Ecto neural progenitor cell (in vitro differentiated cells): ENCODE measurements at places on chromosomes 16 and 17.

DNA sequence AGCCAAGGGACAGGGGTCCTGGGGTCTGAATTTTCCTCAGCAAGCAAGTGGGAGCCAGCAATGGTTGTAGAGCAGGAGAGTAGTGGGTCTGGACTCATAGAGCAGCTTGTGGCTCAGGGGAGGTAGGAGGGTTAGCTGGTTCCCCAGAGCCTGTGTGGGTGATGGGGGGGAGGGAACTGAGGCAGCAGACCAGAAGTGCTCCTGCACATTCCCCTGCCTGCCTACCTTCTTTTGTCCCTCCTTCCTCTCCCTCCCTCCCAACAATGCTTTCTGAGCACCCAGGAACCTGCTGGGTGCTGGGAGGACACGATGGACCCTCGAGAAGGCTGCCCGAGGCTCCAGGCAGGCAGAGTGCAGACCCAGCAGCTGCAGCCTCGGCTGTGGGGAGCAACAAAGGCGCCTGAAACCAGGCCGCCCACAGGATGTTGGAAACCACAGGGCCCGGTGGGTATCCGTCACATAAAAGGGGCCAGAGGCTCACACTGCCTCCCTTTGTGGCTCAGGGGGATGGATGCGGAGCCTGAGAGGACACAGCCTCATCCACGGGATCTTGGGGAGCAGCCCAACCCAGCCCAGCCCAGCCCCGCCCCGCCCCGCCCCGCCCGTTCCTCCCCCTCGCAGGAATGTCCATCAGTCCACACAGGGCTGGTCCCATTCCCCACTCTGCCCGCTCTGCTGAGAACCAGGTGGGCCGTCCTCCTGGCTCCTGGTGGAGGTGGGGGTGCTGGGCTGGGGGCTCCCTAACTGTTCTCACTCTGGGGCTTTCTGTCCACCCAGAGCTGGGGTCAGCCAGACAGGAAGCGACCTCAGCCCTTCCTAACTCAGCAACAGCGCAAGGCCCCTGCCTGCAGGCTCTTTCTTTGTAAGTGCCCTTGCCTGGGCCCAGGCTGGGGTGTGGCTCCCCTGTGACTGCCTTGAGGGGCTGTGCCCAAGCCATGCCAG is 1.7 kb upstream of the NLRC3 start:
- DNase-seq, result no peak

DNA sequence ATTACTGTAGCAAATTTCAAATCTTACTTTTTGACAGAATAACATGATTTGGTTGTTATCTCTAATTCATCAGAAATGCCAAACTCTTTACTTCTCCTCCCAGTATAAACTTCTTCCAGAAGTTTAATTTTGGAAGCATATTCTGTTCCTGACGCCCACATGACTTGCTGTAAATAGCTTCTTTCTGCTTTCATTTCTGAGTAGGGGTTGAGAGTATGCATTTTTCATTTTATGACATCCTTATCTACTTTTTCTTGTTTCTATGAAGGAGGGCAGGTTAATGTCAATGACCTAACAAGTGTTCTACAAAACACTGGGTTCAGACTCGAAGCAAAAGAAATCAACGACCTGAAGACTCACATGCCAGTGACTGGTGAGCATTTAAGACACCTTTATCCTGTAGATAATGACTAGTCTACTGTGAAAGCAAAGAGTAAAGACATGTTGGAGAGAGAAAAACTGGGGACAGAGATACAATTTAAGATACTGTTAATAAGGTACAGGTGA is 36.5 kb upstream of the EFCAB3 start:
- no peak for DNase-seq

- DNase-seq, result no peak
Observed at GRCh38 chr17:34135841-34136240, 119.2 kb upstream of the CCL2 start.

GRCh38 chr16:85448557-85449190 is 164.4 kb upstream of the GSE1 start:
- no peak for DNase-seq

DNA sequence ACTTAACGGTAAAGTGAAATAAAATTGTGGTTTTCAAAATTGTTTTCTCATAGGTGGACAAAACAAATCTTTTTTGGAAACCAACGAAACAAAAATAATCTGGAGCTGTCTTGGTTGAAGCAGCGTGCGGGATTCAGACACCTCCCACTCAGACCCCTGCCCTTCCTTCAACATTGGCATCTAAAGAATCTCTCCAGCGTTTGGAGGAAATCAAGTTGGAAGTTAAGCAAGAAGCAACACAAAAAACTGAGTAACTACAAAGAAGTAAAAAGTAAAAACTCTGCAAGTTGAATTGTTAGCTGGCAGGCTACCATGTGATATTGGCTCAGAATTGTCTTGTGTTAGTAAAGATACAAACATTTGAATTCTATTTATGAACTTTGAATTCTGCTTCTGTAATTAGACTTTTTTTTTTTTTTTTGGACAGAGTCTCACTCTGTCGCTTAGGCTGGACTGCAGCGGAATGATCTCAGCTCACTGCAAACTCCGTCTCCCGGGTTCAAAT is 361.0 kb upstream of the PMFBP1 start:
- no peak for DNase-seq

- no peak for DNase-seq
Observed at GRCh38 chr16:29925105-29925756, 795 bp downstream of the KCTD13 start.

DNA sequence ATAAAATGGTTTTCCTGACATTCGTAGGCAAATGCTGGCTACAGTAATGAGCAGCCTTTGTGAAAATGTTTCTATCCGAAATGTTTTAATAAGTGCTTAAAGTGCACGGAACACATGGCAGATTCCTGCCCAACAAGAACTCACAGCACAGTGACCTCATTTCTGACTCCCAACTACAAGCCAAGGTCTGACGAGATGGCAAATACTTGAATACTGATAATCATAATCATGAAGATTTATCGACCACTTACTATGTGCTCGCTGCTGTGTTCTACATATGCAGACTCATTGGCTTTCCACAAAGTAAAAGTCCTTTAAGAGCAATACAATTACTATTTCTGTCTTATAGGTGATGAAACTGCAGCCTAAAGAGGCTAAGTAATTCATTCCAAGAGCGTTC is 238.1 kb upstream of the CDH5 start:
- no peak for DNase-seq

DNA sequence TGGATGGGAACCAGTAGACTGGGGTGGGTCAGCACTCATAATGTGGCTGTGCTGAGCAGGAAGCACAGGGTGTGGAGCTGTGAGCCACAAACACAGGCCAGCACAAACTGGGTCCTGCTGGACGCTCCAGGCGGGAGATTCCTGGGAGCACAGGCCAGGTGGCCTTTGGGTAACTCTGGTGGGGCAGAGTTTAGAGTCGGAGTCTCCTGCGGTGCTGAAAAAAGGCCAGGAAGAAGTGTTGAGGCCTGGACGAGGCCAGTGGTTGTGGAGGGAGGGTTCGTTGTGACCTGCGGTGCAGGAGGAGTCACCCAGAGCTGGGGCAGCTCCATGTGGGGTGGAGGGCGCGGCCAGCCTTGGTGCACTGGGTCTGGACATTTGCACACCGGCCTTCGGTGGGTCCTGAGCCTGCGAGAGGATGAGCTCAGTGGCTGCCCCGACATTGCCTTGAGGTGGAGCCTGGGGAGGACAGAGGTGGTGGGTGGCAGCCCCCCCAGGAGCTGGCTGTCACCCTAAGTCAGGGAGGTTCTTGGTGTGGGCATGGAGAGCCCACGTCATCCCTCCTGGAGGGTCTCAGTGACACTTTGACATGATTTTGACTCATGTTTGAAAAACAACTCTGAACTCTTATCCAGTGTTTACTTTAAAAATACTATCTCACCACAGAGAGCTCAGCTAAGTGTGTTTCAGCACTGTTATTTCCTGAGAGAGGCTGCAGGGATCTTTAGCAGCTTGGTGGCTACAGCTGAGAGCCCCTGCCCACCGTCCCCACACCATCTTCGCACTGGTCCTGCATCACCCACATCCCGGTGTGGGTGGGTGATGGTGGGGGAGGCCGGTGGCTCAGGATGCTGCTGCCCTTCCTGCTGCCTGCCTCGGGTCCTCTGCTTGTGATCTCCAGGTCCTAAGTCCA is 98.7 kb downstream of the NPIPB11 start:
- DNase-seq, result no peak

DNA sequence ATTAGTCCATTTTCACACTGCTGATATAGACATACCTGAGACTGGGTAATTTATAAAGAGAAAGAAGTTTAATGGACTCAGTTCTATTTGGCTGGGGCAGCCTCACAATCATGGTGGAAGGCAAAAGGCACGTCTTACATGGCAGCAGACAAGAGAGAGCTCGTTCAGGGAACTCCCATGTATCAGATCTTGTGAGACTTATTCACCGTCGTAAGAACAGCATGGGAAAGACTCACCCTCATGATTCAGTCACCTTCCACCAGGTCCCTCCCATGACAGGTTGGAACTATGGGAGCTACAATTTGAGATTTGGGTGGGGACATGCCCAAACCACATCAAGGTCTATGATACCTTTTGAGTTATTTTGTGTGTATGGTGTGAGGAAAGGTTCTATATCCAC is 66.9 kb downstream of the METRNL start:
- DNase-seq, result no peak

DNA sequence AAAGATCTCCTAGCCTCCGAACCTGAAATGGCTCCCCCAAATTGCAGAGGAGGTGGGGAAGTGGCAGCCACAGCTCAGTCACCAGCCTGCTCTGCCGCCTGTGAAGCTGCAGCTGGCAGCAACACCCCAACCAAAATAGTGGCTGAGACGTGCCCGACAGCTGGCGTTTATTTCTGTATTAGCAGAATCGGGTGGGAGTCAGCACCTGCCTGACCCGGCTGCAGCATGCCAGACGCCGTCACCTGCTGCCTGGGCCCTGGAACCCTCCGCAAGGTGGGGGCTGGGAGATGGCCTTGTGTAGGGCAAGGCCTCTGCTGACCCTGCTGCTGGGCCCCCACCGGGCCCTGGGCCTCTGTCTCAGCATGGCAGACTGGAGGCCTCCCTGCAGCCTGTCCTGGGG is 17.5 kb upstream of the PABPN1L start:
- no peak for DNase-seq

DNA sequence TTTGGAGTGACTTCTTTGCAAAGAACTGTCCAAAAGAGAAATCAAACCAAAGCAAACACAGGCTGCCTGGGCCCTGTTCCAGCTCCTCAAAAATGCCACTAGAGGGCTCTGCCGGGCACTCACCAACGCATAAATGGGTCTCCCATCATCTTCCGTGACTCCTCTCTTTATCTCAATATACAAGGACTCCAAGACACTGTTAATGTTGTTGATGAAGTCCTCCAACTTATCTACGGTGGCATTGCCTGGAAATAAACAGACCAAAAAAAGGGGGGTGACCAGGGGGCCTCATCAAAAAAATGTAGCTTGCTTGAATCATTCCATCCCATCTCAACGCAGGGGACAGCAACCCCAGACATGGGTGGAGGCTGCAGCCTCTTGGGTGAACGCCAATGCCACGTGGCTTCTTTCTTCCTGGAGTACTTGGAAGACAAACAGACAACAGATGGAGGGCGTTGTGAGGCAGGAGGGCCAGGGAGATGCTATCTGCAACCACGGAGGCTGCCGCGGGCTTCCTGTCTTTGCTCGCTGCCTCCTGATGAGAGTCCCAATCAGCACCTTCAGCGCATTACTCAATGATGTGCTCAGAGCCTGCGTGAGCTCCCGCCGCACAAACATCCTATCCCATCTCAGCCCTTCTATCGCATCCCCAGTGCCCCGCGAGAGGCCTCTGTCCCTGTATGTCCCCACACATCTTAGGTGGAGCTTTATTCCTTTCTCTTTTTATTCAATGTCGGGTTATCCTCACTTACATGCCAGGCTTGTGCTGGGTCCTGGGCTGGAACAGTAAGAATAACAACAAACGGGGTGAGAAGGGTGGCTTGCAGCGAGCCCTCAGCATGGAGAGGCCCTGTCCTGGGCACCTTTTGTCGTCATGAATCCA is 32.0 kb downstream of the KDM8 start:
- no peak for DNase-seq

DNA sequence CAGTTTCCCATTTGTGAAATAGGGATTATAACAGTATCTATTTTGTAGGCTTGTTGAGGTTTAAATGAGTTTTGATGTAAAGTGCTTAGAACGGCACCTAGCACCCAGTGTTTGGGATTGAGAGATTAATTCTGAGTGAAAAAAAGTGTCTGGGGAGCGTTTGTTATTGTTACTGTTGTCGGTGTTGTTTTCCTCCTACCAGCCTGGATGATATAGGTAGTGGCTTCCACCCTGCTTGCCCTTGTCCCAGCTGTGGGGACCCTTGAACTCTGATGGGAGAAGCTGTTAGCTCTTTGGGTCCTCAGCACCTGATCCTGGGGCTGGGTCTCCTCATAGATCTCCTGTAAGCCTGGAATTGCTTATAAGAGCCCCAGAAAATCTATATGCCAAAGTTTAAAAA is 4.9 kb downstream of the FMNL1 start:
- DNase-seq, result no peak

DNA sequence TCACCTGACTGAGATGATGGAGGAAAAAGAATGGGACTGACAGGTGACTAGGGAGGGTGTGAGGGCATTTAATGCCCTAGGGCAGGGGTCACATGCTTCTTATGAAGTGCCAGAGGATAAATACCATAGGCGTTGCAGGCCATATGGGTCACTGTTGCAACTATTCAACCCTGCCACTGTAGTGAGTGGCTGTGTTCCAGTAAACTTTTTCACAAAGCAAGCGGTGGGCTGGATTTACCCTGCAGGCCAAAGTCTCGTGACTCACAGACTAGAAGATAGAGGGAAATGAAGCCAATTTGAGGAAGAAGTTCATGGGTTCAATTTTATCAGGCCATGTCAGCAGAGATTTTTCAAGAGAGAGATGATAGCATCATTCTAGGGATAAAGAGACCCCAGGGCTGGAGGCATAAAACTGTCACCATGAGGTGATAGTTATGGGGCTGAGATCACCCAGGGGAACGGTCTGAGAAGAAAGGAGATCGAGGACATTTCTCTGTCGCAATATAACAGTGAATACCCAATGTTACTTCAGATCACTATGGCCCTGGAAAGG is 8.6 kb downstream of the ARHGAP17 start:
- no peak for DNase-seq

DNA sequence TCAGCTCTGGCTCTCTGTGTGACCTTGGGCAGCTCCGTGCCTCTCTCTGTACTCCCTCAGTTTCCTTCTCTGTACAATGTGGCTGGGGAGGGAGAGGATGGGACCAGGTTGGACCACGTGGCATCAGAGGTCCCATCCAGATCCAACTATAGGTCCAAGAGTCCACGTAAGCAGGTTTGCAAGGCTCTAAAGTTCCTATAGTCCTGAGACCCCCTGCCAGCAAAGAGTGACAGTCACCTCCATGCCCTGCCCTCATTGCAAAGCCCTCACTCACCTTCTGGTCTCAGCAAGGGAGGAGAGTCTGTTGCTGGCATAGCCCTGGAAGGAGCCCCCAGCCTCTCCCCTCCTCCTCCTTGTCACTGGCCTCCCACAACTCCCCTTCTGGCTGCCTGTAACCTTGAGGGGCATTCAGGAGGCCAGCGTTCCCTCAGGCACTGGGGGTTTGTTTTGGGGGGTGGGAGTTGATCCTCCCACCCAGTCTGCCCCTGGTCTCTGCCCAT is 6.1 kb upstream of the DRC7 start:
- no peak for DNase-seq

DNA sequence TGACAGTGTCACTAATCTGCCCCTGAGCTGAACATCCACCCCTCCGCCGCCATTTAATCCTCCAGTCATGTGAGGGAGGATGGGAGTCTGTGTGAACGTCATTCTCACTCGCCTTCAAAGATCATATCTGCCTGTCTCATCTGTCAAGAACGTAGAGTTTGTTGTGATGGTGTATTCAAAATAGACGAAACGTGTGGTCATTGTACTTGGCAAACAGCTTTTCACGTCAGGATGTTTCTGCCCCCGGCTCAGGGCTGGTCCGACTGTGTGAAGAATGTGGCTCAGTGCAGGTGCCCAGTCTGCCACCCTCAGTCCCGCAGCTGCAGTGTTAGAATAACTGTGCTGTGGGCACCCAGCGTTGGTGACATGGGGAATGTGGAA is 148.0 kb downstream of the KCNJ12 start:
- DNase-seq, result no peak
